NCI-H2081 treated with DMSO at 0.1 percent for 48 hours (cell line): ENCODE measurements at places on chromosomes 5 and 9.

GRCh38 chr5:149559706-149560105, 8.5 kb upstream of the CSNK1A1 start:
- no peak for DNase-seq

DNA sequence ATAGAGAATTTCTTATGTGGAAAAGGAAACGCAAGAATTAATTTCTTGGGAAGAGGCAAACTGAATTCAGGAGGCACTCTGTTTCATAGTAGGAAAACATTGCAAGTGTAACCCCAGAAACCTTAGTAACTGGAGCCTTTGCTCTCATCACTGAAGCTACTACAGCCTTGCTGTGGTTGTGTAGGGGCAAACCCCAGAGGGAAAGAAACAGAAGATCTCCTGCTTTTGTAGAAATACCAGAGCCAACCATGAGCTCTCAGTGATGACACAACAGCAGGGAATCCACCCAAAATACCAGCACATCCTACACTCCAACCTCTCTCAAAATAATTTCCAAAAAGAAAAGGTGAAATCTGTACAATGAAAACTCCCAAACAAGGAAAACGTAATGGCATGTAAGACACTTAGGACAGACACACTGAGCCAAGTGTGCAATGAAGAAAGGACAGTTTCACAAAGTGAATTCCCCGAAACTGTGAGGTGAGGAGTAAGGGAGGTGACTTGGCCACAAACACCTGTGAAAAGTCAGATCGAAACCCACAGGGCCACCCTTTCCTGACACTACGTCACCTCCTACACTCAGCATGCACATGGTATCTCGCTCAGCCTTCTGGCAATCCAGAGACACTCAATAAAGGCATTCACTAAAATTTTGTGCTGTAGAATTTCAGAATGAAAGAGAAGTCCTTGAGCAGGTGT, 8.5 kb upstream of the ACSL6 start:
- DNase-seq, result no peak

GRCh38 chr9:107039542-107039941, 176.6 kb downstream of the ZNF462 start:
- DNase-seq, result no peak

GRCh38 chr5:167008705-167009104, 1282.7 kb upstream of the WWC1 start:
- no peak for DNase-seq

- no peak for DNase-seq
Measured at GRCh38 chr9:87083986-87084385, 136.7 kb upstream of the GAS1 start.

GRCh38 chr5:21680196-21680595, 1172.9 kb downstream of the CDH12 start:
- DNase-seq, result no peak

- no peak for DNase-seq
Measured at GRCh38 chr5:171295801-171296200, 13.2 kb upstream of the TLX3 start.

- no peak for DNase-seq
Measured at GRCh38 chr9:135500071-135500524, 384 bp upstream of the MRPS2 start.
